Lung (tissue), 17 donors: ENCODE measurements at places on chromosomes 6 and 20. TPM values are rescaled to one million over a fixed set of nuclear protein-coding genes. Genes with fewer than 3 reads are reported as not detected.

- H3K36me3 ChIP-seq: no peaks in the 10 kb centered on the region
- no peak overlapping the region for H3K27ac ChIP-seq
- H3K4me3 ChIP-seq: no peak overlapping the region
- H3K27me3 ChIP-seq: no peaks in the 10 kb centered on the region
Measured at GRCh38 chr6:14987490-14987889, 258.4 kb upstream of the JARID2 start.

DNA sequence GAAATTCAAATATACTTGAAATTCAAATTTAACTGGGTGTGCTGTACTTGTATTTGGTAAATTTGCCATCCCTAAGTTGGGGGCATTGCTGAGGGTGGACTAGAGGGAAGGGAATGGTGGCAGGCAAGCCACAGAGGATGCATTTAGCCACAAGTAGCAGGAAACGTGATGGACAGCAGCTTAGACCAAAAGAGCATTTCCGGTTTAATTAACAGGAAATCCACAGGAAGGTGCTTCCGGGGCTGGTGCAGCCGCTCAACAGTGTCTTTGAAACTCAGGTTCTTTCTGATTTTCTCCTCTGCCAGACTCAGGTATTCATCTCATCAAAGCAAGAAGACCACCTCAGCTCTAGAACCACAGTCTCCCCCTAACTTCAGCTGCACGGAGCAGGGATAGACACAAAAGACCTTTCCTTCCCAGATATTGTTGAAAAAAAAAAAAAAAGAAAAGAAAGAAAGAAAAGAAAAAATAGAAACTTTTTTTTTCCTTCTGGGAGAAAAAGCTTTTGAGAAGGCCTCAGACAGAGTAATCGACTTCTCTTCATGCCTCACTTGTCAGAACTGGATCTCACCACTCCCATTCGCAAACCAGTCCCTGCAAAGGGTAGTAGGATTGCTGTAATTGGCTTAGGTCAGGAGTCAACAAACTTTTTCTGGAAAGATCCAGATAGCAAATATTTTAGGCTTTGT is 8.0 kb upstream of the BCAS1 start:
- no peaks in the 10 kb centered on the region for H3K36me3 ChIP-seq
- no peaks in the 10 kb centered on the region for H3K27me3 ChIP-seq
- no peak for DNase-seq

DNA sequence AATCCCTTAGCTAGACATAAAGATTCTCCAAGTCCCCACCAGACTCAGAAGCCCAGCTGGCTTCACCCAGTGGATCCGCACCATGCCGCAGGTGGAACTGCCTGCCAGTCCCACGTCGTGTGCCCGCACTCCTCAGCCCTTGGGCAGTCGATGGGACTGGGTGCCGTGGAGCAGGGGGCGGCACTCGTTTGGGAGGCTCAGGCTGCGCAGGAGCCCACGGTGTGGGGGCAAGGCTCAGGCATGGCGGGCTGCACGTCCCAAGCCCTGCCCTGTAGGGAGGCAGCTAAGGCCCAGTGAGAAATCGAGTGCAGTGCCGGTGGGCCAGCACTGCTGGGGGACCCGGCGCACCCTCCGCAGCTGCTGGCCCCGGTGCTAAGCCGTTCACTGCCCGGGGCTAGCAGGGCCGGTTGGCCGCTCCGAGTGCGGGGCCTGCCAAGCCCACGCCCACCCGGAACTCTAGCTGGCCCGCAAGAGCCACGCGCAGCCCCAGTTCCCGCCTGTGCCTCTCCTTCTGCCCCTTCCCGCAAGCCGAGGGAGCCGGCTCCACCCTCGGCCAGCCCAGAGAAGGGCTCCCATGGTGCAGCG is 95.9 kb upstream of the DTNBP1 start:
- DNase-seq: no peak
- no peak overlapping the region for H3K27ac ChIP-seq
- no peak overlapping the region for H3K4me3 ChIP-seq
- no peaks in the 10 kb centered on the region for H3K27me3 ChIP-seq
- H3K4me1 ChIP-seq: peaks cover 18% of the 10 kb centered on the region

- peak; percentile 43 for DNase-seq
- H3K27ac ChIP-seq: no peak overlapping the region
- H3K27me3 ChIP-seq: no peaks in the 10 kb centered on the region
- no peak overlapping the region for H3K4me3 ChIP-seq
- H3K4me1 ChIP-seq: no peaks in the 10 kb centered on the region
Measured at GRCh38 chr6:158660333-158660754, 10.5 kb downstream of the SYTL3 start.

GRCh38 chr20:1722513-1723050 is 65.0 kb upstream of the SIRPG start:
- DNase-seq: no peak
- no peaks in the 10 kb centered on the region for H3K27me3 ChIP-seq
- no peak overlapping the region for H3K27ac ChIP-seq

GRCh38 chr6:119934816-119935215 is 585.3 kb upstream of the MAN1A1 start:
- no peak for DNase-seq
- H3K4me1 ChIP-seq: no peaks in the 10 kb centered on the region
- no peaks in the 10 kb centered on the region for H3K27me3 ChIP-seq
- no peak overlapping the region for H3K27ac ChIP-seq

DNA sequence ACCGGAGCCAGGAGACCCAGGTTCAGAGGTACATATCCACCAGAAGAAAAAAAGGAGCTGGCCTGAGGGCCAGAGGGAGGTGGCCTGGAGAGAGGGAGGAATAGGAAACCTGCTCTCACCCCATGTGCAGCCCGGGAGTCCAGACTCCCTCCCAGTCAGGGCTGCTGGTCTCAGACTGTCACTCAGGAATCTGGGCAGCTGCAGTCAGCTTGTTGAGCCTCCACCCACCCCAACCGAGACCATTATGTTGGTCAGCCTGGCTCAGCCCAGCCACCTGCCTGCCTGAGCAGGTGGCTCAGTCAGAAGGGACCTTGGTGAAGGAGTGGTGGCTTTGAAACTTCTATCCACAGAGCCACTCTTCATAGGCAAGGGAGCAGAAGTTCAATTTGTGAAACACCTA is 53.3 kb upstream of the EPB41L1 start:
- H3K27me3 ChIP-seq: no peaks in the 10 kb centered on the region
- H3K4me3 ChIP-seq: no peak overlapping the region
- no peaks in the 10 kb centered on the region for H3K36me3 ChIP-seq

DNA sequence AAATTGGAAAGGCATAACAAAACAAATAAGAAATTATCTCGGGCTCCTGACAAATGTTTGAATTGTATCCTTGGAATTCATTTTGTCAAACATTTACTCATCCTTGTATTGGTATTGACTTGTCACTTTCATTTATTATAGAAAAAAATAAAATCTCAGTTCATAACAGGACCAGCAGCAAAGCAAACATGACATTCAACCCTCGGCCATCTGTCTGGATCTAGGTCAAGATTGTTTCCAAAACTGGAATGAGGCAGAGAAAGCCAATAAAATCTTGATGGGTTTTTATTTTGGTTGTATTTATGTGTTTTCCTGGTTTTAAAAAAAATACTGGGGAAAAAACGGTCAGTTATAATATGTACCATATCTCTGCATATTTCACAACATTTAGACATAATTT is 42.9 kb upstream of the FABP7 start:
- H3K4me1 ChIP-seq: no peaks in the 10 kb centered on the region
- no peak overlapping the region for H3K27ac ChIP-seq

DNA sequence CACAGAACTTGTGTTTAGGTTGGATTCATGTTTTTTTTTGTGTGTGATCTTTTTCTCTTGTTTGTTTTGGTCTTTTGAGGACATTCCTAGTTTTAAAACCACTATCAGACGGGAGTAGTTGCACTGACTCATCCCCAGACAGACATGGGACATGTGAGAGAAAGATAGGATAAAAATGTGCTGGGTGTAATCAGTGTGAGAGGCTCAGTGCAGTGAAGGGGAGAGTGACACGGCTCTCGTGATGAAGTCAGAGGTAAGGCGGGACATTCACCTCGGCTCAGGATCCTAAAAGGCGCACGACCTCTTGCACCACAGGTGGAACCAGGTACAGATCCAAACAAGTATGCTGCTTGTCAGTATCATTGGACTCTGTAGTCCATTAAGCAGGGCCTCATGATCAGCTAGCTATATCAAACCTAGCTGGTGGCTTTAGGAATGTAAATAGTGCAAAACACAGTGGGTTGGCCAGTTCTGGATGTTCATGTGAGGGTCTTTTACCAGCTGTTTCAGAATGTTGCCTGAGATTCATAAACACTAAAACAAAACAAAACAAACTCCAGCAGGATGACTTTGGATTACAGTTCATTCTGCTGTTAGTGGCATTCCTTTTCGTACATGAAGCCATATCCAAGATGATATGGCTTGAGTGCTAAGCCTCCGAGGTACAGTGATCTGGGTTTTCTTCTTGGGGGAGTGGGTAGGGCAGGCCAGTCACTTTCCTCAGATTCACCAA is 18.0 kb downstream of the FOXO3 start:
- H3K27ac ChIP-seq: peak overlapping the region; percentile 70
- peaks cover 2% of the 10 kb centered on the region for H3K36me3 ChIP-seq
- DNase-seq: peak; percentile 94
- H3K27me3 ChIP-seq: no peaks in the 10 kb centered on the region

DNA sequence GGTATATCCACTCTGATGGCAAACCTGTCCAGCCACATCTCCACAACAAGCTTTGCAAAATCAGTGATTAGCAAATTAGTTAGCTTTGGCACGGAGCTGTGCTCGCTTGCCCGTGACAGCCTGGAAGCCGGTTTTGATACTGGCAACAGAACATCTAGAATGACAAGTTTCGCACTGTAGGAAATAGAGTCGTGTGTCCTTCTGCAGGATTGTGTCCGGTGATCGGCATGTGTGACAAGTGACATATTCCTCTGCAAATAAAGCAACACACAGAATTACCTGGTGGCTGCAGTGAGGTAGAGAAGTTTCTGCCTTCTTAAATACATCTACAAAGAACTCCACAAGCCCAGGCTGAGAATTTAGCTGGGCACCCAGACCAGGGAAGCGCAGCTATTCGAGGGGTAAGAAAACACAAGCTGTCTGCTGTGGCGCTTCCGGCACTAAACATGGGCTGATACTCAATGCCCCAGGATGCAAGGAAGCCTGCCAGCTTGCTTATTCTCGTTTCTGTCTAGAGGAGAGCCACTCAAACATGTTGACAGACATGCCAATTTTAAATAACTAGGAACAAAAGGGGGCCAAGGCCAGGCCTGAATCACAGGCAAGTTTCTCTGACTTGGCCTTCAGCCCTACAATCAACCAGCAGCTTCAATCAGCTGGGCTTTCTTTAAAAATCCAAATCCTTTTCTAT is 22.2 kb downstream of the EIF2S2 start:
- H3K27me3 ChIP-seq: no peaks in the 10 kb centered on the region
- peaks cover 40% of the 10 kb centered on the region for H3K36me3 ChIP-seq
- no peak overlapping the region for H3K4me3 ChIP-seq
- H3K4me1 ChIP-seq: peaks cover 4% of the 10 kb centered on the region

- no peaks in the 10 kb centered on the region for H3K27me3 ChIP-seq
- H3K4me1 ChIP-seq: peaks cover 6% of the 10 kb centered on the region
- no peaks in the 10 kb centered on the region for H3K36me3 ChIP-seq
Measured at GRCh38 chr20:38354227-38354626, 7.9 kb downstream of the LBP start.

DNA sequence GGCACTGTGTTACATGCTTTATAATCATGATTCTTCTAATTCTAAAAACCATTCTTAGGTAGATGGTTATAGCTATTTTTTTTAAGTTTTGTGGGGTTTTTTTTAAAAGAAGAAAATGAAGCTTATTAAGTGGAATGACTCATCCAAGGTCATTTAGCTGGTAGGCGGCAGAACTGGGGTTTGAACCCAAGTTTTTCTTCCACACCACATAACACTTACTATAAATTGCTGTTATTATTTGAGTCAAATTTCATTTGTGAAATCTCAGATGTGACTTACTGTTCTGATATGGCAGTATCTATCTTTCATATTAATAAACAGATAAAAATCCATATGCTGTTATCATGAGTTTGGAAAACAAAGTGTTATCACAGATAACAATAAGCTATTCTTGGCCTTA is 10.4 kb upstream of the COL10A1 start:
- DNase-seq: no peak
- H3K27ac ChIP-seq: no peak overlapping the region
- H3K4me3 ChIP-seq: no peak overlapping the region
- no peaks in the 10 kb centered on the region for H3K4me1 ChIP-seq
- no peaks in the 10 kb centered on the region for H3K27me3 ChIP-seq

DNA sequence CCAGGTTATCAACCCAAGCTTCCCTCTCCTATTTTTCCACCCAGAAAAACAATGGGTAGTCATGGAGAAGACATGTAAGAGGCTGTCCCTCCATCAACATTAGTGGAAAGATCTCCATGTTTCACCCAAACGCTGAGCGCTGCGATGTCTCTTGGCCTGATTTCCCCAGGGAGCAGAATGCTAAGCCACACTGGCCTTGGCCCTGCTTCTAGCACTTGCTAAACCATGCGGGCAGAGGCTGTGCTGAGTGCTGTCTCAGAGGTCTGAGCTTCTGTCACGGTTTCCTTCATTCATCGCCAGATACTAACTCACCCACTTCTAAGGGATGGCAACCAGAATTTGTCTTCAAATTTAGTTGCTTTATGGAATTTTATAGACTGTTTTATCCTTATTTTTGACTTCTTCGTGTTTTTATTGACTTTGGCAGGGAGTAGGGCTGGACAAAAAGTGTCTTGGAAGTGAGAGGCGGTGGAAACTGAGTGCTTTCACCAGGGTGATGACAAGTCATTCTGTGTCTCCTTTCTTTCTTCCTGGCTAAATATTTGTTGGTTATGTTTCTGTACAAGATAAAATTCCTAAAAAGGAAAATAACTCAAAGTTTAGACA is 181.4 kb upstream of the UST start:
- H3K4me1 ChIP-seq: no peaks in the 10 kb centered on the region
- no peaks in the 10 kb centered on the region for H3K36me3 ChIP-seq
- H3K4me3 ChIP-seq: no peak overlapping the region
- H3K27ac ChIP-seq: no peak overlapping the region

DNA sequence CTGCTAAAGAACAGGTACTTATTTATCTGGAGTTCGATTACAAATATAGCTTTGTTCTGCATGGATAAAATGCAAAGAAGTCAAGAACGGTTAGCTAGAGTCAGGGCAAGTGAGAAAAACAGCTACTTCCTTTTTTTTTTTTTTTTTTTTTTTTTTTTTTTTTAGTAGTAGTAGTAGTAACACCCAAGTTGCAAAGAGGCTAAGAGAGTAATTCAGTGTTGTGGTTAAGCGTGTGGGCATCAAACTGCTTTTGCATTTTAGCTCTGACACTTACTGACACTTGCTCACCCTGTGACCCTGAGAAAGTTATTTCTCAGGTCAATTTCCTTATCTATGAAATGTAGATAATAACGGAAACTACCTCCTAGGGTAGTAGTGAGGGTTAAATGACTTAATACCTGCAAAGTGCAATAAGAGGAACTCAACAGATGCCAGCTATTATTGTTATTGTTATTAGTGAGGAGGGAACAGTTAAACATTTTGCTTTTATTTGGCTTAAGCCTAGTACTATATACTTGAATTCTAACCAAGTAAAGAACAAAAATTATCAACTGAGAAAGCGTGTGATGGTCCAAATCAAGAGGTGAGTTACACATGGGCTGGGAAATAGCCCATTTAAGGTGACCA is 86.7 kb upstream of the BACH2 start:
- DNase-seq: no peak
- H3K36me3 ChIP-seq: no peaks in the 10 kb centered on the region
- H3K27ac ChIP-seq: no peak overlapping the region
- no peak overlapping the region for H3K4me3 ChIP-seq

The ADTRP gene
- total RNA-seq: 7.3 TPM

The IPCEF1 gene
- total RNA-seq: 5.6 TPM

The C20orf141 gene
- not detected for total RNA-seq

The TEAD3 gene
- total RNA-seq: 19.2 TPM
